ENCODE measurements at places on chromosomes 1 and 21. TPM values are rescaled to one million over a fixed set of nuclear protein-coding genes. Genes with fewer than 3 reads are reported as not detected.

DNA sequence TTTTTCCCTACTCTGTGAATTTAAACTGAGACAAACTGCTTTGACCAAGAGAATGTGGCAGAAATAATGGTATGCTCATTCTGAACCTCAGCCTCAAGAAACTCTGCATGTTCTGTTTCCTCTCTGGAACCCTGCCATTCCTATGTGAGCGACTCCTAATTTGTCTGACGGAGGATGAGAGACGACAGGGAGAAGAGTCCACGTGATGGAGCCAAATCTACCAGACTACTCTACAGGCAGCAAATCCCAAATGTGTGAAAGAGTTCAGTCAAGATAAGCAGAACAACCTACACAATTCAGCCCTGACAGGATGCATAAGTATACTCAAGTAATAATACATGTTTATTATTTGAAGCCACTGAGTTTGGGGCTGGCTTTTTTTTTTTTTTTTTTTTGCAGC, 153.5 kb downstream of the DPYD start:
- DNase-seq = peak; percentile 36

DNA sequence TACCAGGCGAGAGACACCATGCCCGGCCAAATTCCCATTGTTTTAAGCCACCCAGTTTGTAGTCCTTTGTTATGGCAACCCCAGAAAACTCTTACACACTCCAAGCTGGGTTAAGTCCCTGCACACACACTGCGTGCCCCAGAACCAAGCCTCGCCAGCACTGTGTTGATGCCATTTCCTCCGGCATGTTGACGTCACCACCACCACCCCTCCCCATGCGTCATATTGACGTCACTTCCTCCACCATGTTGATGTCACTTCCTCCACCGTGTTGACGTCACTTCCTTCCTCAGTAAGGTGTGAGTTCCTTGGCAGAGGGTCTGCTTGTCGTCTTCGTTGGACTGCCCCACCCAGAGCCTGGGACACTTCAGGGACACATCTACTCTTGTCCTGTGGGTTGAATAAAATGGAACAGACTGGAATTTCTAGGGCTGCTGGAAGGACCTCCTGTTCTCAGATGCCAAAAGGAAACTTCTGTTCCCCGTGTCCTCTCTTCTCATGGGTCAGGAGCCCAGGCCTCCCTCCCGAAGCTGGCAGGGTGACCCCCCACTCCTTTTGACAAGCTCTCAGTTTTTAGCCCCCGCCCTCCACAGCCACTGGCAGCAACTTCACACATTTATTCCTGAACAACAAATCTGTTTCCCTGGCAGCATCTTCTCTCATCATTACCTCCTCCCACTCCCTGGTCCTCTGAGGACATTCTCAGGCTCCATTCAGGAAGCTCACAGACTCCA, 643.3 kb downstream of the NPHP4 start:
- no peak for DNase-seq

- DNase-seq = no peak
Observed at GRCh38 chr1:206723462-206723804, 38.7 kb downstream of the MAPKAPK2 start.

DNA sequence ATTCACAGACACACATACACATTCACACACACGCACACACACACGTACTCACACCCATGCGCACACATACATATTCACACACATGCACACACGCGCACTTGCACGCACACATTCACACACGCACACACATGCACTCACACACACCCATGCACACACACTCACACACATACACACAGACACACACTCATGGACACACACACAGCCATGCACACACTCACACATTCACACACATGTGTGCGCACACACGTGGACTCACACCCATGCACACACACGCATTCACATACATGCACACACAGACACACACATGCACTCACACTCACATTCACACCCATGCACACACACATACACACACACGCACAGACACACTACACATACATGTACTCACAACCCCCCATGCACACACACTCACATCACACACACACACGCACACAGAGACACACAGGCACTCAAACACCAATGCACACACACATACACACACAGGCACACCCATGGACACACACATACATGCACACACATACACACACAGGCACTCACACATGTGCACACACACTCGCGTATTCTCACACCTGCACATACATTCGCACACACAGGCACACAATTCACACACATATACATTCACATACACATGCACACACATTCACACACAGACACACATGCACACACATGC, 589.1 kb downstream of the PTPRU start:
- no peak for DNase-seq

- DNase-seq = no peak
Observed at GRCh38 chr1:168693872-168694238, 35.2 kb downstream of the DPT start.

DNA sequence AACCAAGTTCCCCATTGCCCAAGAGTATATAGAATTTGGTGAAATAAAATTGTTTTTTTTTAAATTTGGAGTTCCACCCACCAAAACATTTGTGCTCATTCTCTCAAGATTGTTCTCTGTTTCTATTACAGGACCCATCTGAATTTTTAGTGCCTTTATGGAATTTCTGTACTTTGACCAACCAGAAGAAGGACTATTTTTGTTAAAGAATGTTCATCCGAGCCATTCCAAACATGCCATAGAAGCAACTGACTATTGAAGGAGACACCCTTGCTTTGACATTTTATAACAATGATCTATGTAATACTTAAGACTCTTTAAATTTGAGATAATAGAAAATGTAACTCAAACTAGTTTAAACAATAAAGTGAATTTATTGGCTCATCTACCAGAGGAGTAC, 655.7 kb upstream of the ADAMTS5 start:
- DNase-seq = no peak

DNA sequence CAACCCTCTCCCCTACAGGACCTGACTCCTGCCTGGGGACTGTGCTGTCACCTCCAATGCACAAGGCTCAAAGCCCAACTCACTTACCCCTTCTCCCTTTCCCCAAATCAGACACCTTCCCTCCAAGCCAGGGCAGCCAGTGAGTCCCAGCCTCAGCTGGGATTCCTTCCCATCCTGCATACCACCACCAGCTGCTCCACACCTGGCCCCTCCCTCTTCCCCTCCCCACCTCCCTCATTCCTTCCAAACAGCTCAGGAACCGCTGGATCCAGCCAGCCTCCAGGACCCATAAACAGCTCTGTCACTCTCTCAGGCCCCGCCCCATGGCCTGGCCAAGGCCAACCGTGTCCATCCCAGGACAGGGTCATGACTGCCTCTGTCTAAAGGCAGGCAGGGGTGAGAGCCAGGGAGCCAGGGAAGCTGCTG, 41.4 kb downstream of the ACOT7 start:
- DNase-seq = no peak

- DNase-seq = peak; percentile 58
Observed at GRCh38 chr21:31731056-31731856, 662 bp downstream of the SCAF4 start.

GRCh38 chr1:219092206-219092605, 81.5 kb upstream of the LYPLAL1 start:
- no peak for DNase-seq

GRCh38 chr1:19483261-19483660, 2.1 kb downstream of the CAPZB start:
- DNase-seq = no peak

DNA sequence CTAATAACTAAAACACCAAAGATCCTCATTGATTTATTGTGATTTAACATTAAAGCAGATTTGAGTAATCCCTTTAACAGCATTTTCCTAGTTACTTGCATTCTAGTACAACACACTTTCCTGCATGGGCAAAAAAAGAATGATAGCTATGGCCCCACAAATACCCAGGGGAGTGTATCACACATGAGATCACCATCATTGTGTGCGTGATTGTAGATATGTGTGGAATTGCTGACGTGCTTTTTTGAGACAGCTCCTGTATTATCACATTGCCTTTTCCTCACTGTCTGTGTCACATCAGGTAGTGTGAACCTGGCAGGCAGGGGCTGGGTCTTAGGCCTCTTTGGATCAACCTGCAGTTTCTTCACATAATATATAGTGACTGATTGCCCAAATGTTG, 48.5 kb upstream of the SAMD13 start:
- no peak for DNase-seq

DNA sequence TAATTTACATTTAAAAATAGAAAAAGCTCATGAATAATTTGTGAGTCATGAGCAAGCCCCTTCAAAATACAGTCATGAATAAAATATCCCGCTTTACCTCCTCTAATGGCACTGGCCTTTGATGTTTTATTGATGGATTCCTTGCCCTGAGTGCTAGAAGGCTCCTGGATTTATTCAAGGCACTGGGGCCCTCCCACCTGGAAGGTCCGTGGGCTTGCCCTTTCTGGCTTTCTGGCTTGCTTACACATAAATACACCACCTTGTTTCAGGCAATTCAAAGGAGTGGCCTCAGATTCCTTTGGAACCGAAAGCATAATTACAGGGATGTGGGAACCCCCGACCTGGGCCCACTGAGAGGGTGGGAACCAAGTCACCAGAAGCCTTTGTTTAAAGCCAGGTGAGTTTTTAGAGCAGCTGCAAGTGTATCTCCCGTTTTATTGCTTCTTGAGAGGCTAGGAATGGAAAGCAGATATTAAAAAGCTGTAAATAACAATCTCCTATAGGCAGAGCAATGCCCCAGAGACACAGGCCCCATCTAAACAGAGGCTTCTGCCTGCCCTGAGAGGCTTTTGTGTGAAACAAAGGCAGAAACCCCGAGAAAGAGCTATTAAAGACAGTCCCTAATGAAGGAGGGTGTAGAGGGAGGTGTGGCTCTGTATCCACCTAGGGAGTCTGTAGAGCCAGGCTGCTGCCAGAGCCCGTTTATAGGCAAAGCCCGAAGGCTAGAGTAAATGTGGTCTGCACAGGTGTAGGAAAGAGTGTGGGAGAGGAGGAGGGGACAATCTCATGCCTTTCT, 126.4 kb downstream of the FAM78B start:
- DNase-seq = no peak

DNA sequence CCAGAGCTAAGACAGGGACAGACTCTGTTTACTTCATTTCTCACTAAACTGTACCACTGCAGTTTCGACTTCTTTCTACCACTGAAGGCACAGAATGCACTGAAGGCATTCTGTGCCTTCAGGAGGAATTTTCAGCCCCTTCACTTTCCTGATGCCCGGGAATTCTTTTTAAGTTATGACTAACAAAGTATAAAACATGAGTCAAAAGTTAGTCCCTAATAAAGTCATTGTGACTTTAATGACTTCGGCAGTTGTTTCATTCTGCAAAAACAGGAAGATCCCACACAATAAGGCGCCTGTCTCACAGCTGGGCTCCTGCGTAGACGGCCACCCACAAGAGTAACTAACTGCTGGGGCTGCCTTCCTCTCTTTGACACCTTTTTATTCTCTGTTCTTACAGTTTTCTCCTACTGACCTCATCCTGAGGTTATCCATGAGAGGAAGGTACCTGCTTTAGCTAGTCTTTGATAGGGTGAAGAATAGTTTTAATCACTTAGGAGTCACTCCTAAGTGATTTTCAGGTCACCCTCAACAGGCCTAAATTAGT, 183.9 kb upstream of the SGIP1 start:
- no peak for DNase-seq

GRCh38 chr1:193614275-193614674, 427.9 kb upstream of the B3GALT2 start:
- no peak for DNase-seq

GRCh38 chr1:37306461-37306860, 167.9 kb upstream of the ZC3H12A start:
- DNase-seq = peak; percentile 68

GRCh38 chr1:227742738-227743715, 7.8 kb downstream of the SNAP47 start:
- DNase-seq = no peak

DNA sequence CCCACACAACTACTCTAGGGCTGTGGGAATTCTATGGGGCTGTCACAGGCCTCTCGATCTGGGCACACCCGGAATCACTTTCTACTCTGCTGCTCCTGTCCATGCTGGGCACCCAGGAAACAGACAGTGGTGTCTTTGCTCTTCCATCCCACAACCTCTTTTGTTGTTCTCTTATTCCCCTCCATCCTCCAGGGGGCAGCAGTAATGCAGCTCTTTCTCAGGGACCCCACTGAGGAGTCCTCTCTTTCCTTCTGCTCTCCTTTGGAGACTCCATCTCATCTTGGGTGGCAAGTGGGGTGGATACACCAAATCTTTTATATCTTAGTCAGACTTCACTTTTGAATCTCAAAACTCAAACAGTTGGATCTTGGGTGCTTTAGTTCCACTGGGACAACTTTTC, 206.3 kb downstream of the HS2ST1 start:
- DNase-seq = no peak

- DNase-seq = peak; percentile 58
Observed at GRCh38 chr1:98437011-98437410, 224.5 kb upstream of the SNX7 start.

- no peak for DNase-seq
Observed at GRCh38 chr1:153565529-153566374, at the start of gene S100A2. TSS of gene S100A2 (minus strand) at chr1:153565844. CDS start at chr1:153563877, 1,967 bp downstream.

DNA sequence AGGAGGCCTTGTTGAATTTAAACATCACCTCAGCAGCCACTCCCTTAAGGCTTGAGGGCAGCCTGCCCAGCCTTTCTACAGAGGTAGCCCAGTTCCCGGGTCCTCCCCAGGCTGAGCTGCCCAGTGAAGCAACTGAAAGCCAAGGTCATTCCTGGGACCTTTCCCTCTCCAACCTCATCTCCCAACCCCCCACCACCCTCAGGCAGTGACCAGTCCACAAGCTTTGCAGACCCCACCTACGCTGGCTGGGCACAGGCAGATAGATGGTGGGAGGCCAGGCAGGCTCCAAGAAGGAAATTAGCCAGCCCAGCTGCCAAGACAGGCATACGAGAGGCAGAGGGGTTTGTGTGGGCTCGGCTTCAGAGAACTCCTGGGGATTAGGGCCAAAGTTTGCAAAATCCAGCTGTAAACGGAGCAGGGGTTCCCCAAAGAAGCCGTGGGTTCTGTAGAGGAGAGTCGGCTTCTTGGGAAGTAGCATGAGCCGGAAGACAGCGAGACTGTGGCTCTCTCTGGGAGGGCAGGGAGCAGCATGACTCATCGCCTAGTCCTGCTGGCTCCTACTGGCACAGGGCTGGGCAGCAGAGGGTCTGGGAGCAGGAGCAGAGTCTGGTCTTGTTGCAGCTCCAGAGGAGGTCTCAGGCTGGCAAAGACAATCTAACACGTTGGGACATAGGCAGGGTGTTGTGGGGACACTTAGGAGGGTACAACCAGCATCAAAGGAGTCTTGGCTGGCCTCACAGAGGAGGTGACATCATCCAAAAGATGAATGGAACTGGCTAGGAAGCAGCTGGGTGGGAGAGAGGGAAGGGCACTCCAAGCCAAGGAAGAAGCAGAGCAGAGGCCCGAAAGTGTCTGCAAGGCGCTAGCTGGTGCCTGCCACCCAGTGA, 2.8 kb upstream of the ZC3H12A start:
- DNase-seq = peak; percentile 57

CRYBG2 gene
- total RNA-seq = 0.37 TPM

GNAT2 gene
- not detected for total RNA-seq

OLFML3 gene
- 27.4 TPM for total RNA-seq

TFF2 gene
- not detected for total RNA-seq

ASCL5 gene
- total RNA-seq = not detected

C4BPA gene
- total RNA-seq = 158 TPM

F13B gene
- total RNA-seq = not detected

KRTAP10-8 gene
- not detected for total RNA-seq

FNDC5 gene
- total RNA-seq = 0.18 TPM

OR2L2 gene
- 0.09 TPM for total RNA-seq

ORC1 gene
- total RNA-seq = 2.5 TPM

IVL gene
- not detected for total RNA-seq

PATJ gene
- 115 TPM for total RNA-seq

KMO gene
- total RNA-seq = 2.2 TPM

S100A3 gene
- total RNA-seq = 5.4 TPM

ZNF695 gene
- 1.4 TPM for total RNA-seq

OR2T11 gene
- total RNA-seq = not detected

SPATA45 gene
- not detected for total RNA-seq

Data from lung (tissue), 17 donors.